Putamen (tissue), 1 donor: ENCODE measurements at places on chromosomes 1 and 21.

GRCh38 chr1:161792740-161793139 lies 26.6 kb downstream of the ATF6 start:
- DNase-seq = peak; percentile 52

DNA sequence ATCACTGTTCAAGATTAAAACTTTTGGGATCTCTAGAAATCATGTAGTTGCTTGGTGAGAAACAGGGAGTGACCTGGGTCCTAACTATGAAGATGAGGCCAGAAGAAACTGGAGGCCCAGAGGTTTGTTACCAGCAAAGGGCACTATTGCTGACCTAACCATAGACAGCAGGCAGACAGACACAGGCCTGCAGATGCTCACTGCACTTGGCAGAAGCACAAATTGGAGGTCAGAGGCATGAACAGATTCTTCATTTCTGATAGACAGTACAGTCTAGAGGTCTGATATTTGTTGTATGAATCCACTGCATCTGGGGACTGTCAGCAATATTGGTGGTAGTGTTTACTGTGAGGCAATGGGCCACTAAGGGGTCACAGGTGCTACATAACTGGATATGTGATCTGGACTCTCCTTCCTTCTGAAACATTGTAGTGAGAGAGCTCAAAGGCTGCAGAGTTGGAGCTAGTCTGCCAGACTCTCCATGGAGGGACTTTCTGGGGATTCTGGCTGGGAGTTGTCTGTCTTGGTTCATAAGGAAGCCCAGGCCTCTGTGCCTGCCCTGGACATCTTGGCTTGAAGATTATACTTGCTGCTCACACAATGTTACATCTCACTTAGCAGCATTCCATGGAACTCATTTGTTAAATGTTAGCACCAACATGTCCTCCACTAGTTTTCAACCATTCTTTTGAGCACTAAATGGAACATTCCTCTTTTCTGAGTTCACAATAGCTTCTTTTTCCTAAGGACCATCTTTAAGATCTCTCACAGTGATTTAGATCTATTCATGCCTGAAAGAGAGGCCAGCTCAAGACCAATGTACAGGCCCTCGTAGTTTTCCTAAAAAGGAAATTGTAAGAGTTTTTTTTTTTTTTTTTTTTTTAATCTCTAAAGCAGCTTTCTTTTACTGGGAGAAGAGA lies 26.9 kb upstream of the CCN1 start:
- no peak for DNase-seq

GRCh38 chr1:203121186-203122015 lies 6.1 kb upstream of the ADORA1 start:
- no peak for DNase-seq

GRCh38 chr1:159960721-159961381 lies 6.8 kb upstream of the SLAMF9 start:
- no peak for DNase-seq

- no peak for DNase-seq
These were observed 32.3 kb downstream of the TMEM63A start for GRCh38 chr1:225849925-225850324.

- no peak for DNase-seq
These were observed 154.7 kb downstream of the GRIK3 start for GRCh38 chr1:36879613-36880012.
